Kidney (tissue), 22 donors: ENCODE measurements at places on chromosomes 2 and 18. TPM values are rescaled to one million over a fixed set of nuclear protein-coding genes. Genes with fewer than 3 reads are reported as not detected.

OR6B2 gene
- polyA plus RNA-seq = not detected

DDX1 gene
- 84.0 TPM for polyA plus RNA-seq

ACMSD gene
- polyA plus RNA-seq = 152 TPM

INO80C gene
- polyA plus RNA-seq = 38.2 TPM

SULT1C2 gene
- 117 TPM for polyA plus RNA-seq

CCDC85A gene
- 0.65 TPM for polyA plus RNA-seq

SOX11 gene
- polyA plus RNA-seq = not detected

LIPG gene
- 4.8 TPM for polyA plus RNA-seq

LONRF2 gene
- polyA plus RNA-seq = 1.1 TPM

FBLN7 gene
- polyA plus RNA-seq = 0.71 TPM

RBM43 gene
- 6.0 TPM for polyA plus RNA-seq

CYP1B1 gene
- 7.7 TPM for polyA plus RNA-seq

GPBAR1 gene
- polyA plus RNA-seq = 6.0 TPM

PID1 gene
- 2.1 TPM for polyA plus RNA-seq

OSBPL6 gene
- polyA plus RNA-seq = 1.4 TPM

DNA sequence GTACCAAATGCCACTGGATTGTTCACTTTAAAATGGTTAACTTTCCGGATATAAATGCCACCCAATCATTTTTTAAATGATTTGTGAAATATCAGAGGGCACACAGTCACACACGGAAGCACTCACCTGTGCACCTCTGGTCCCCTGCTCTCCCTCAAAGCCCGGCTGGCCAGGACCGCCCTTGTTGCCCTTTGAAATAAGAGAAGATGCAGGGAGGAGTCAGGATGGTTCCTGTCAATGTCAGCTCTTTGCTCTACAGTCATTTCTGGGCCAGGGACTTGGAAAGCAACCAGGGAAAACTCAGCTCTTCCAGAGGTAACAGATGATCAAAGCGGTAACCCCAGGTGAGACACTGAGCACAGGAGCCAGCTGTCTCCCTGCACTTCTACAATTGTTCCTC is 60.7 kb downstream of the COL6A3 start:
- DNase-seq = peak; percentile 74

- no peak for DNase-seq
Measured at GRCh38 chr2:9078405-9078804, 74.9 kb upstream of the MBOAT2 start.

- no peak for DNase-seq
Measured at GRCh38 chr2:133986081-133986837, 267.6 kb upstream of the MGAT5 start.

DNA sequence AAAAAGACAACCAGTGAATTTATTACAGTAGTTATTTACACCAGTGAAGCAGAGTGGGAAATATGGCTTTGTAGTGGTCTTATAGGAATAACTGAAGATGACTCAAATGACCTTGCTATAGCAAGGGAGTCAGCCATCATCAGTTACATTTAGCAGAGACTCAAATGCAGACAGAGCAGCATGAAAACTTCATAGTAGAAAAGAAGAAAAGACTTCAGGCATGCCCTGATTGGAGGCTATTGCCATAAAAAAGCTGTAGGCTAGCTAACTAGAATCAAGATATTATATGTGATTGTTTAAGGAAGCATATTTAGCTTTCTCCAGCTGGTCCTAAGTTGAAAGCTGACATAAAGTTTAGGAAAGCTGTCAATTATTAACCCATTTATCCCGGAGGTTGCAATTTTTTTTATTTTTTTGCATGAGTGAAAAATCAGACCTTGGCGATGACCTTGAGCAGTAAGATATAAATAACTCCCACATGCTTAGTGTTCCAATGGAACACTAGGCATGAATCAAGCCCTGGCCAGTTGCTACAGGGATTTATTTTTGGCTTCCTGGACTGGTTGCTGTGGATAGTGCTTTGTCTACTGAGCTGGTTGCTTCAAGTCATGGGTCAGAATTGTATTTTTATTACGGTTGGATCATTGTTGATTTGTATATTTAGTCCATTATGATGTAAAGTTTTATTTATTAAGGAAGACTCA is 675.6 kb upstream of the VRK2 start:
- DNase-seq = no peak

DNA sequence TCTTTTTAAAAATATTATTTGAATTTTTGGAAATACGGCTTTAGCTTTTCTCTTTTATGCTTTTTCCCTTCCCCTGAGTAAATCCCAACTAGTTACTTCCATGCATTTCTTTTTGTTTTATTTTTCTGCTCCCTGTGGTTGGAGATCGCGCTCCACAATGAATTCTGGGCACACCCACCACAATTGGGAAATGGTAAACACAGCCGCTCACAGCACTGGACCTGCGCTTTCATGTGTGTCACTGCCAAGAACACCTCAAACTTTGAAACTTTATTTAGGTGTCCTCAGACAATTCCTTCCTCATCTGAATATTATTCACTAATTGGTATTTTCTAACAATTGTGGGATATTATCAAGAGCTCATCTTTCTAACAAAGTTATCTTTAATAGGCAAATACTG is 82.8 kb upstream of the TMEM18 start:
- DNase-seq = no peak

- no peak for DNase-seq
Measured at GRCh38 chr2:138632066-138632620, 130.6 kb downstream of the SPOPL start.

DNA sequence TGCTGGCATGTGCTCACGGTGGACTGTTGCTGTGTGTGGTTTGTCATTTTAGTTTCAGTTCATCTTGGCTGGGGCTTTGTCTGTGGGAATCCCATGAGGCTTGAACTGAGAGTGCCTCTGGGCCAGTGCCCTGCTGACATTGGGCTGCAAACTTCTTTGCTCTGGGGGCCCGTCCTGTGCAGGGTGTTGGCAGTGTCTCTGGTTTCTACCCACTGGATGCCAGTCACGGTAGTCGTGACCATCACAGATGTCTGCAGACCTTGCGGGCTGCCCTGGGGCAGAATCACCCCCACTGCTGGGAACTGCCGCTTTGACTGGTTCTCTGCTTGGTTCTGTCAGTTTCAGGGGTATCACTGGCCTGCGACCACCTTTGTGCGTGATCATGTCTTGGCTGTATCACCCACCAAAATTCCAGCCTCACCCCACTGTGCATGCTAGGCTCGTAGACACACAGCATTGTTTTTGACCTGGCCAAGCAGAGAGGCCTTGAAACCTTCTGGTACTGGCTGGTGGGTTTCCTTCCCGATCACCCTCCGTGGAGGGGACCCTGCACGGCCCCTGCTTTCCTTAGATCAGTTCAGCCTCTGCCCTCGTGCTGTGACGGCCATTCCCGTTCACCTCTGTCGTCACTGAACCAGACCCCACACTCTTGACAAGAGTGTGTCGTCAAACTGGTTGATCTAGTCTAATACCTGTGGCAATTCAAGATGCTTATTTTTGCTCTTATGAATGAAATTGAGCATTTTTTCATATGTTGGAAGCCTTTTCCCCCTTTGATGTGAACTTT is 57.6 kb downstream of the KCNG2 start:
- DNase-seq = no peak

GRCh38 chr2:182463760-182464159 is 36.9 kb upstream of the PDE1A start:
- DNase-seq = no peak

- DNase-seq = no peak
Measured at GRCh38 chr2:231545105-231545902, 15.1 kb upstream of the NMUR1 start.

GRCh38 chr2:141200191-141200590 is 930.6 kb downstream of the LRP1B start:
- DNase-seq = no peak

GRCh38 chr2:88866756-88867155 is 175.3 kb downstream of the RPIA start:
- DNase-seq = no peak

- no peak for DNase-seq
Measured at GRCh38 chr2:74375838-74376237, 4.3 kb downstream of the DCTN1 start.

DNA sequence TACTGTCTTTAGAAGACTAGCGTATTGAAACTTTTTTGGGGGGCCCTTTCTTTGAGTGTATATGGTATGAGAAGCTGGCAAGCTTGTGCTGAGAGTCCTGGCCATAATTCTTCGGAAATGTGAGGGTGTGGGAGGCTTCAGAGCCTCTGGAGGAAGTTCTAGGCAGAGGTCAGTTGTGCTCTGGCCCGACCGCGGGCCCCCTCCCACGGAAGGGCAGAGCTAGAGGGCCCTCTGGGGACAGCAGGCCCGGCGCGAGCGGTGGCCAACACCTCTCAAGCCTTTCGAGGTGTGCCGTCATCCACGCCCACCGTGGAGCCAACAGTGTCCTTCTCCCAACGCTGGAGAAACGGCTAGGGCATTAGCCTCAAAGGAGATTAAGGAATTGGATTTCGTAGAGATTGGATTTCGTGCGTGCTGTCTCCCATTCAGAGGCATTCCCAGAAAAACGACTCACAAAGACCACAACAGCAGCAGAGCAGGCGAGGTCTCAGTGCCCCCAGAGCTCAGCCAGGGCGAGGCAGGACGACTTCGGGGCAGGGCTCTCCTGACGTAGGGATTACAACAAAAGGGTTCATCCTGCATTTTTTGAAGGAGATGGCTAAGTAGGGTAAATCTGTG is 2.2 kb upstream of the MTCL1 start:
- no peak for DNase-seq

GRCh38 chr2:24482972-24483300 is 8.1 kb upstream of the NCOA1 start:
- no peak for DNase-seq

DNA sequence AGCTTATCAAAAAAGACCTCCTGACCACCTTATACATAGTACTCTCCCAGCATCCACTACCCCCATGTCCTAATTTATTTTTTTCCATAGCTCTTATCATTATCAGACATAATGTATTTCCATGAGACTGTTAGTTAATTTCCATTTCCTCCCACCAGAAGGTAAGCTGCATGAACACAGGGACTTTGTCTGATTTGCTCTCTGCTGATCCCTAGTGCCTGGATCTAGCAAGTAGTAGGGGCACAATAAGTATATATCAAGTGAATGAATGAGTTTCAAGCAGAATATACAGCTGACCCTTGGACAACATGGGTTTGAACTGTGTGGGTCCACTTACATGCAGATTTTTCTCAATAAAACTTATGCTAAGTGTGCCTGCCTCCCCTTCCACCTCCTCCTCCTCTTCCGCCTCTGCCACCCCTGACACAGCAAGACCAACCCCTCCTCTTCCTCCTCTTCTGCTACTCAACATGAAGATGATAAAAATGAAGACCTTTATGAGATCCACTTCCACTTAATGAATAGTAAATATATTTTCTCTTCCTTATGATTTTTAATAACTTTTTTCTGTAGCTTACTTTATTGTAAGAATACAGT is 53.8 kb downstream of the CTAGE1 start:
- no peak for DNase-seq

DNA sequence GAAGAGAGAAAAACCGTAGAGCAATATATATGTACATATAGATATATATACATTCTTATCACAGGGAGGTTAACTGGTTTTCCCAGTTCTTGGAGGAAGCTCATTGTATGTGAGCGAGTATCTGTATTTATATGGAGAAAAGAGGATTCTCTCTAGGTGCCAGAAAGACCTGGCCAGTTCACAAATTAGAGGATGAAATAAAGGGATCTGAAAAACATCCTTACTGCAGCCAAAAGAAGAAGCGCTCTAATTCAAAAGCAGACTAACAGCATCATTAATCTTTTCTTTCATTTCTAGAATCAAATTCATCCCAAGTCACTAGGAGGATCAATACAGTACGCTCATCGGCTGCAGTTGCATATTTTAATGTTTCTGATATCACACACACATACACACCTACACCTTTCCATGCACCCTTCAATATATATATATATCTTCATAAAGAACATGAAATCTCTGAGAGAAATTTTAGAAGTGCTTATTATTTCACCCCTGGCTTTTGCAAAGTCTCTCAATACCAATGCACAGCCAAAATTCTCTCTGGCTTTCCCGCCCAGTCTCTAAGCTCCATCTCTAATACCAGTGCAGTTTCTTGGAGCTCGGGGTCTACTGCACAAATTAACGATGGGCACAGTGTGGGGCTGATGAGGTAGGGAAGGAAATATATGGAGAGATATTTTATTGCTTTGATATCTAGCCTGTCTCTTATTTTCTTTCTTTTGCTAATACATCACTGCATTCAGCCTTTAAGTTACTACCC is 731 bp downstream of the NRXN1 start:
- DNase-seq = no peak

- DNase-seq = no peak
Measured at GRCh38 chr2:66888246-66888645, 453.3 kb downstream of the MEIS1 start.

DNA sequence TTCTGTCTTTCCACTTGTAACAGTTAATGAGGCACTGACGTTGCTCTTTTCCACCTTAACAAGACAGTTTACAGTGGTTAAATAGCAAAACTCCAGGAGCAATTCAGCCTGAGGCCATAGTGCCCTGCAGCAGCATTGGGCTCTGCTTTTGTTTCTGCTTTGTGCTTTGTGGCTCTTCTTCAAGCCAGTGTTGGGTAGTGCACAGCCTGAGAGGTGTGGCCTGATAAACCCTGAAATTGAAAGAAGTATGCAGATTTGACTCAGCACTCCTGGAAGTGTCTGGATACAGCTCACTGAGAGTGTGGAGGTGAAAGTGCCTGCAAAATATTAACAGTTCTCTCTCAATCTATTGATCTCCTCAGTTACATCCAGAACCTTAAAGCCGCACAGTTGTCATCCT is 63.0 kb downstream of the STK25 start:
- no peak for DNase-seq

GRCh38 chr2:202074324-202074723 is 1.3 kb downstream of the KIAA2012 start:
- no peak for DNase-seq

DNA sequence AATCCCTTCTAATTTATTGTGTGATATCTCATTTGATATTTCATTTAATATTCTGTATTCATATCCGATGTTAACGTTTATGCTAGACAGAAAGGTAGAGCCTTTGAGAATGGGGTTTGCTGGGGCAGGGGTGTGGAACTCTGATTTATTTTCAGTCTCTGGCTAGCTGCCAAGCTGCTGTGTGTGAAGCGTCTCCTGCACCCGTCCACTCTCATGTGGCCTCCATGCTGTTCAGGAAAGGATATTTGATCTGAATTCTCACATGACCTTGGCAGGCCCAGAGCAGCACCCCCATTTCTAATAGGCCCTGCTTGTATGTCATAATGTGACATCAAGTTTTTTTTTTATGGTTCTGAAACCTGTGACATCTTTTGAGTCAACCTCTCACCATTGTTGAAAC is 1.6 kb downstream of the IL1R1 start:
- peak; percentile 78 for DNase-seq
